ENCODE measurements at places on chromosomes 6 and 20.
A peak's percentile ranks its signal among the peaks of the same experiment; 100 is the strongest.

GRCh38 chr20:11936157-11936556 is 18.5 kb downstream of the BTBD3 start:
- no peak for DNase-seq

- peak; percentile 69 for DNase-seq
Observed at GRCh38 chr6:30754631-30755030, 10.3 kb upstream of the IER3 start.

DNA sequence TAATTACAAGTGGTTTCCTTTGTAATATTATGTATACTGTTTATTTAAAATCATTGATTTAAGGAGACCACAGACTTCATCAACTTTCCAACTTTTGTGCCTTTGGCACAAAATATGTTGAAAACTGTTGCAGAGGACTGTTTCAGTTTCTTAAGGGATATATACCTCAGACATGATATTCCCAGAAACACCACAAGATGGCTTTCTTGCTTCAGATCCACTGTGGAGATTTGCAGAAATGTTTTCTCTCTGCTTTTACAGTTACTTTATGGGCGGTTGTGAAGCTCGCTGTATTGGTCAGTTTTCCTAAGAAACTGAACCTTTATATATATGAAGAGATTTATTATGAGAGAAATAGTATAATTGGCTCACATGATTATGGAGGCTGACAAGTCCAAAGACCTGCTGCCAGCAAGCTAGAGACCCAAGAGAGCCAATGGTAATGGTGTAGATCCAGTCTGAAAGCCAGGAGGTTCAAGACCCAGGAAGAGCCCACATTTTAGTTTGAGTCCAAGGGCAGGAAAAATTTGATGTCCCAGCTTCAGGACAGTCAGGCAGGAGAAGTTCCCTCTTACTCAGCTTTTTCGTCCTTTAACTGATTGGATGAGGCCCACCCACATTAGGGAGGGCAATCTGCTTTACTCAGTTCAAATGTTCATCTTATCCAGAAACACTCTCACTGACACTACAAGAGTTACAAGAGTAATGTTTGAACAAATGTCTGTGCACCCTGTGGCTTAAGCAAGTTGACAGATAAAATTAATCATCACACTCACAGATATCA is 12.8 kb downstream of the ME1 start:
- peak; percentile 67 for DNase-seq

DNA sequence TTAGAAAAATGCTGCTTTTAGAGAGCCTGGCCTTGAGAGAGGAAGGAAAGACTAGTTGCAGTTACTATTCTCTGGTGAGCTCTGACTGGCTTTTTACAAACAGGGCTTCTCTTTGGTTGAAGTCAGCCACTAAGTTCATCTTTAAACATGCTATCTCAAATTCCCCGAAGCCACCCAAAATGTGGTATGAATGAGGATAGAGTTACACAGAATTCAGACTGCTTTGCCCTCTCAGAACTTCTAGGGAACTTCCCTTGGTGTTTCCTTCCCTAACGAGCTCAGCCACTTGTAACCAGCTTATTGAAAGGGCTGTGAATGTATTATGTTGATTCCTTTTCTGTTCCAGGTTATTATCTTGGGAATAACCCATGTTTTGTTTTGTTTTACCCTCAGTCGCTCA is 73.5 kb downstream of the EFHC1 start:
- DNase-seq, result no peak

DNA sequence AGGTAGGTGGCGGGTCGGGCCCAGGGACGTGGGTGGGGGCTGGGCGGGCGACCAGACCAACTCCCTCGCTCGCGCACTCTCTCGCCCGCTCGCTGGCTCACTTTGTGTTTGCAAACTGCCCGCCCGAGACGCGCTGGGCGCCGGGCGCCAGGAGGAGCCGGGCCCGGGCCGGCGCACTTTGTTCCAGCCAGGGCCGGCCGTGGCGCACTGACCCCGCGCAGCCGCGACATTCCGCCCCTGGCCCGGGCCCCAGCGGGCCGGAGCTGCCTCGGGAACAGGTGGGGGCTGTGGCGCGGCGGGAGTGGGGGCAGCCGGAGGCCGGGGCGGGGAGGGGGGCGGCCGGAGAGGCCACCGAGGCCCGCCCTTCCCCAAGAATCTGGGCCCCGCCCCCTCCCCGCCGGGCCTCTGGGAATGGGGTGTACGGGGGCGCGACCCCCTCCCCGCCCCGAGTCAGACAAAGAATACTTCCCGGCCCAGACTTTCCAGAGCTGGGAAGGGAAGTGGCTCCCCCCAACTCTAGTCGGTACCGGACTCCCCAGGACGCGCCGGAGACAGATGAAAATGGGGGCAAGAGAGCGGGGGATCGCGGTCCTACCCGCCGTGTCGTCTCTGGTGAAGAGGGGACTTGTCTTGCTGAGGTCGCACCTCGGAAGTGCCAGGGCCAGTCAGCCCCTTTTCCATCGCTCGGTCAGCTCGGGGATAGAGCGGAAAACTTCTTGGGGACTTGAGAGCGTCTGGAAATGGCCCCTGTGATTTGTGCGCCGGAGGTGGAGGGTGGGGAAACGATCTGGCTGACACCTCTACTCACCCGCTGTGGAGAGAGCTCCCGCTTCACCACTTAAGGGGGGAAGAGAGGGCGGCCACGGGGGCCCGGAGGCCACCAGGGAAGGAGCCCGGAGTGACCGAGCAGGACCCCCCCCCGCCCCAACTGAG is 951 bp downstream of the FOXP4 start:
- DNase-seq, result peak; percentile 33

DNA sequence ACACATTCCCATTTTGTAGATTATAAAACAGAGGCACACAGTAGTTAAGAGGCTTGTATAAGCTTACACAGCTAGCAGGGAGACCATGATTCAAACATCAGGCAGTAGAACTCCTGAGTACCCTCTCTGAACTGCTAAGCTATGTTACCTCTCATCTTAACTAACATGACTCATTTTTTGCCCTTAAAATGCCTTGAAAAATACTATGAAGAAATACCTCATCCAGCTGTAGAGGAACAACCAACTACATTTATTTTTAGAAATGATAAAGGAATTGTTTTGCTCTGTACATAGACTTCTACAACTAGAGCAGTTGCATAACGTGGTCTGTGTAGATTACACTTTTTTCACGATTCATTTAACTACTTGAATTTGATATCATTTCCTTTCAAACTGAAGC is 102.1 kb downstream of the FLRT3 start:
- peak; percentile 71 for DNase-seq

DNA sequence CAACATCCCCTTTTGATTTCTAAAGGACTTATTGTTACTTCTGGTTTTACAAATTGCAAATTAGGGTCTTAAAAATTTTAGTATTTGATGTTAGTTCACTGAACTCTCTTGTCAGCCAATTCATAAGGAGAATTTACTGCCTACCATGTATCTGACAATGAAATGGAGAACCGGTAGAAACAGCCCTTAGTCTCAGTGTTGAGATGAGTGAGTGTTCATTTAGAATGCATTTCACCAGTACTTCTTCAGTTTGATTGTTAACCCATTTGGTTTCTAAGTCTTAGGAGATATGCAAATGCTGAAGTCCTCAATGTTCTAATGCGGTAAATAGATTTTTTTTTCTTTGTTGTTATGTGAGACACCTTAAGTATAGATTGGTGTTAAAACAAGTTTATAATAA is 616.3 kb upstream of the FLRT3 start:
- DNase-seq, result no peak

- no peak for DNase-seq
Observed at GRCh38 chr20:63454731-63455567, 17.5 kb downstream of the KCNQ2 start.

GRCh38 chr6:41505122-41506049 is 40.8 kb upstream of the FOXP4 start:
- peak; percentile 90 for DNase-seq

GRCh38 chr6:41697861-41698781 is 37.3 kb downstream of the TFEB start:
- DNase-seq, result peak; percentile 90

- DNase-seq, result no peak
Observed at GRCh38 chr6:165988757-165989456, 178.7 kb downstream of the TBXT start.

GRCh38 chr6:3743541-3743940 is 8.0 kb downstream of the PXDC1 start:
- no peak for DNase-seq

- DNase-seq, result no peak
Observed at GRCh38 chr6:158222066-158222465, 53.9 kb downstream of the GTF2H5 start.

- peak; percentile 76 for DNase-seq
Observed at GRCh38 chr6:38639498-38640215, at the start of gene BTBD9. TSS of gene BTBD9 (minus strand) at chr6:38639929.

DNA sequence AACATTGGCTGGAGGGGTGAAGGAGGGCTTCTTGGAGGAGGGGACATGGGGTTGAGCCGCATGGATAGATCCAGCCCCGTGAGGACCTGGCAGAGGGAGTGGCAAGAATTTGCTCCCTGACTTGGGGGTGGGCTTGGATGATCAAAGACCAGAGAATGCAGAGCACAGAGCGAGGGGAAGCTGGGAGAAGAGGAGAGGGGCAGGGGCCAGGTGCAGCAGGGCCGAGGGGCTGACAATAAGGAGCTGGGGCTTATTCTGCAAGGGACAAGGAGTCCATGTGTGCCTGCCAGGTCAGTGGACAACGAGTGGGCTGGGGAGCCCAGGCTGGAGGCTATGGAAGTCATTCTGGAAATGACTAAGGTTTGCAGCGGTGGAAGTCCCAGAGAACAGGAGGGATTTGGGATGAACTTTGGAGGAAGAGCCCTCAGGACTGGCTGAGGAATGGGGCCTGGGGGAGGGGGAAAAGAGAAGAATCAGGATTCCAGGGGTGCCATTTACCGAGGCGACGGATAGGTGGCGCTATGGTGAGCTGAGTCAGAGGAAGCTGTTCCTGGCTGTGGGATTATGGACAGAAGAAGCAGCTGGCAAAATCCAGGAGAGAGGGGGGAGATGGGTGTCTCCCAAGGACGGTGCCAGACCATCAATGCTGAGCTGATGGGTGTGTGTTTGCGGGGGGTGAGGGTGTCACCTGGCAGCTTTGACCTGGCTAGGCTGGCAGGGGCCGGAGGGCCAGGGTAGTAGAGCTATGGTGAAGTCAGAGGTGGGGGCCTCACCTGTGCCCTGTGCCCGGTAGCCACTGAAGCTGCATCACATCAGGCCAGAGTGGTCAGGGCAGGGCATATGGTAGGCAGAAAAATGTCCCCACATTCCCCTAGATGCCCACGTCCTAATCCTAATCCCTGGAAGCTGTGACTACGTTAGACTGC is 7.8 kb downstream of the KCNG1 start:
- DNase-seq, result peak; percentile 61

- DNase-seq, result no peak
Observed at GRCh38 chr6:165229216-165229615, 80.2 kb downstream of the C6orf118 start.

DNA sequence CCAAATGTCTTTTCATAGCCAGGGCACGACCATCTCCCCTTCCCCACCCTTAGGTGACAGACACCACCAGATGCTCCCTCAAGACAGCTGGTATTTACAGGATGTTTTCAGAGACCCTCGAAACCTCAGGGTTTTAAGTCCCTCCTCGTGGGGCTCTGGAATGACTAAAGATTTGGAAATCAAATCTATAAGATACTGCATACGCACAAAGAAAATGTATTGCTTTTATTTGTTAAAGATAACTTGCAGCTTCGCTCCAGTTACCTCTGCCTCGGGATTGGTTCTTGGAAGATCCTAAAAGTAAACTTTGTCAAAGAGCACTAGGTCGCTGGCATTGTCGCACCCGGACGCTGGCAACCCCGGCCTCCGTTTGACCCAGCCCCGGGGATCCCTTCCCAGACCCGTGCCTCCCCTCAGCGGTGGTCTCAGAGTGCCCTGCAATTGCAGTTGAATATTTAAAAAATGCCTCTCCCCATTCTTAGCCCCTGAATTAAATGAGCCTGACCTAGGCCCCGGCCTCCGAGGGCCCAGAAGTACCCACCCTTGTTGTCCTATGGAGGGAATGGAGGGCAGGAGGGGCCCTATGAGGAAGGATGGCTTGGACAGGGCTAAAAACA is 7.1 kb downstream of the PAX1 start:
- DNase-seq, result no peak

DNA sequence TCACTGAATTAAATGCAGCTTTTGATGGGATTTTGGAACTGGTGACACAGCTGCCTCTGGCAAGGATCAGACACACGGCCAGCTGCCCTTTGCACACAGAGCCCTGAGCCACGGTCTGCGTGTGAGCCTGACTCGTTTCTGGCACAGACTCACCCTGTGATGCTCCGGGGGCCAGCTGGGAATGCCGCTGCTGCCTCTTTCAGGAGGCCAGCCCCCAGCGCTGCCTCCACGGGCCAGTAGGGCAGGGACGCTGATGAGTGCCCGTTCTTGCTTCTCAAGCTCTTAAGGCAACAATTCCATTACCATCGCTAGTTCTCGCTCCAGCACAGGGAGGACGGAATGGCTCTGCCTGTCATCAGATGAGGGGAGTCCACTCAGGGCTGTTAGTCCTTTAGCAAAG is 61.6 kb downstream of the IRF4 start:
- peak; percentile 3 for DNase-seq

- DNase-seq, result peak; percentile 62
Observed at GRCh38 chr6:39786649-39787048, 5.5 kb upstream of the DAAM2 start.

GRCh38 chr20:58568126-58568482 is 52.9 kb upstream of the APCDD1L start:
- DNase-seq, result no peak

- DNase-seq, result no peak
Observed at GRCh38 chr6:133937909-133938308, 15.1 kb upstream of the TBPL1 start.

DNA sequence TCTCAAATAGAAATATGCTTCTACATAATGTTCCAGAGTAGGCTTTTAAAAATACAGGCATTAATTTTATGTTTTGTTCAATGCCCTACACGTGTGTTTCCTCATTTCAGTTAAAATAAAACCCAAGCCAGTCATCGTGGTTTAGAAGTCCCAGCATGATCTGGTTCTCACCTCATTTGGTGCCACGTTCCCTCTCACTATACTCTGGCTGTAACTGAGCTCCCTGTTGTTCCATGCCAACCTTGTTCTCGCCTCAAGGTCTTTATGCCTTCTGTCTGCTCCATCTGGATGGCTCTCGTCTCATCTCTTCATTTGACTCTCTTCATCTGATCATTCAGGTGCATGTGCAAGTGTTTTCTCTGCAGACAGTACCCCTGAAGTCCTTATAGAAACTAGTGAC is 32.6 kb downstream of the HDGFL1 start:
- no peak for DNase-seq

GRCh38 chr6:130744576-130745366 is 82.4 kb upstream of the SMLR1 start:
- DNase-seq, result peak; percentile 21

DNA sequence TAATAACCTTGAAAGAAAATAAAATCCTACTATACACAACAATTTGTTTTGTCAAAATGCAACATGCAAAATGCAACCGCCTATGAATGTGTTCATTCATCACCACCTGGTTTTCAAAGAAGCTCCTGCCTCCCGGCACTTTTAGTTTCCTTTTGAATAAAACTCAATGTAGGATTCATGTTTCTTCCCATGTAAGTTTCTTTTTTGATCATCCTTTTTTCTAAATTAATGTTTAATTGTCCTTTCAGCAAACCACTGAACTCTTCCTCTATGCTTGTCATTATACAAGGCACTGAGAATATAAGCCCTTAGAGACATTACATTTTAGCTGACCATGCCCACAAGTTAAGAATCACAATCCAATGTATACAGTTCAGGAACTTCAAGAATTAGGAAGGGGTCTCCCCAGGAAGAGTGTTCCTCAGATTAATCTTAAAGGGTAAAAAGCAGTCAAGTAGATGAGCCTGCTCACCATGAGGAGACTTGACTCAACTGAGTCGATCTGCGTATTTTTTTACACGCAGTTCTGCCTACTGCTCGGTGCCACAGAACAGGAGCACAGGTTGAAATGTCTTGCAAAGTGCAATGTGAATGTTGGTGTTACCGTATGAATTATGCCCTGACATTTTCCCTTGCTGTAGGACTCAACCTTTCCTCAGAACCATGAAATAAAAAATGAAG is 7.2 kb upstream of the THEMIS start:
- no peak for DNase-seq
